Hematopoietic multipotent progenitor cell treated with erythropoietin and hydrocortisone succinate and interleukin-3 and kit ligand, for 17 days (in vitro differentiated cells): ENCODE measurements at places on chromosomes 7 and 10.

GRCh38 chr7:77188731-77189437, 10.7 kb downstream of the FGL2 start:
- DNase-seq: no peak

DNA sequence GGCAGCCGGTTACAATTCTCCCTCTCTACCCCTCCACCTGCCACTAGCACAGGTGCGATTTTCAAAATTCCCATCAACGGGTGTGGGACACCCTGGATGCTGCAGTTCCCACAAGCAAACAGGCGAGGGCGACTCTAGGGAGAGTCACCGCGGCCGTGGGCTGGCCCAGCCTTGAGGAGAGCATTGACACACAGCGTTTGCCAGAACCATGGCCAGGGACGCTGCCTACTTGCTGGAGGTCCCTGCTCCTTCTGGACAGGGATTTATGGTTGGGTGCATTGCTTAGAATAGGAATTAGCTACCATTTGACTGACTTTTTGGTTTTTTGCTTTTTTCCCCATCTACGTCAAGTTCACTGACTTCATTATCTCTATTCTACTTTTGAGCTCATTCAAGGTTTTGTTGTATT, 19.0 kb upstream of the CLDN4 start:
- peak; percentile 77 for DNase-seq

- no peak for DNase-seq
Observed at GRCh38 chr7:117076426-117076943, 123.2 kb downstream of the ST7 start.

DNA sequence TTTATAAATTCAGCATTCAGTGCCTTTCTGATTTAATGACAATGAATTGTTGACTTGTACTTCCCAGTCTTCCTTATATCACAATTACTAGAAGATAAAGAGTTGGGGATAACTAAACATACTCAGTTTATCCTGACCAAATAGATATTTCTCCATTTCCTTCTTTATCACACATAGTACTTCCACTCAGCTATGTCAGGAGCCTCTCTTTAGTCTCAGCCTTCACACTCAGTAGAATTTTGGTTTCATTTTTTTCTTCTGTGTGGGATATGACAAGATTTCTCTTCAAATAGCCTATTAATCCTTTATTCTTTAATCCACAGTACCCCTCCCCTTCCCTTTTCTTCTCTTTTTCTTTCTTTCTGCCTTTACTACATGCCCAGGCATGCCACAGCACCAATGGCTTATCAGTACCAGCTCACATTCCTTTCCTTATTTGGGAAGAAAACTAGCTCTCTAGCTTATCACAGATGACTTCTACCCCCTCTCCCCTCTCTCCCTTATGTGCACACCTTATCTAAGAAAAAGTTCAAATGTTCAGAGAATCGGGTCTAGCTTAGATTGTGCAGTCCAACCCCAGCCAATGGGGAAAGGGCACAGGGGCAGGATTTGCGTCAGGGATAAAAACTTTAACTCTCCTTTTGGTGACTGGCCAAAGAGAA, 109.0 kb downstream of the PHF14 start:
- no peak for DNase-seq

GRCh38 chr7:78039790-78040776, 241.5 kb downstream of the PHTF2 start:
- DNase-seq: peak; percentile 35

DNA sequence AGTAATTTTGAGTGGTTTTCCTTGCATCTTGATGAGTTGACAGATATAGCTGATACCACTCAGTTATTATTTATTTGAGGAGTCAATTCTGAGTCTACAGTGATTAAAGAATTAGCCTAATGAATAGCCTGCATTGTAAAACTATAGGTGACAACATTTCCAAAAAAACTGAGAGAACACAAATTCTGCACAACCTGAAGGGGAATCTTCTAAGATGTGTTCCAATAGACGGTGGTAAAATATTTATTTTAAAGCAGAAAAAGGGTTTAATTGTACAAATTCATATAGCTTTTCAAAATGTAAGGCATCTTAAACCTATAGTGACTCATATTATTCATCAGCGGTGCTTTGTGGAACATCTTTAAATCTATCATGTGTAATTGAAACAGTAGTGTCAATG, 200.4 kb downstream of the RNLS start:
- no peak for DNase-seq

DNA sequence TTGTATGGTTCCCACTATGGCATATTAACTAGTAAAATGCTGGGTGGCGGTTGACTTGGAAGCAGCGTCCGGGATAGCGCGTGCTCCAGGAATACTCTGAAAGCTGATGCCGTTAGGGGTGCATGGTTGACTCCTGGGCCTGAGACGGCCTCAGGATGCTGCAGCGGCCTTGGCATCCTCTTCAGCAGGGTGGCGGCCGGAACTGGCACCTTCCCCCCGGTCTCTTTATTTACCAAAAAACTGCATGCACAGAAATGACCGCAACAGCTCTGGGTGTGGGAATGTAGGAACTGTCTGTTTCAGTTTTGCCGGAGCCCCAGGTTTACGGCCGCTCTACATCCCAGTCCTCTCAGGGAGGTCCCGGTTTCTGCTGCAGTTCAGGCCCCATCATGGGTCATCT, 28.8 kb downstream of the PFKP start:
- no peak for DNase-seq

DNA sequence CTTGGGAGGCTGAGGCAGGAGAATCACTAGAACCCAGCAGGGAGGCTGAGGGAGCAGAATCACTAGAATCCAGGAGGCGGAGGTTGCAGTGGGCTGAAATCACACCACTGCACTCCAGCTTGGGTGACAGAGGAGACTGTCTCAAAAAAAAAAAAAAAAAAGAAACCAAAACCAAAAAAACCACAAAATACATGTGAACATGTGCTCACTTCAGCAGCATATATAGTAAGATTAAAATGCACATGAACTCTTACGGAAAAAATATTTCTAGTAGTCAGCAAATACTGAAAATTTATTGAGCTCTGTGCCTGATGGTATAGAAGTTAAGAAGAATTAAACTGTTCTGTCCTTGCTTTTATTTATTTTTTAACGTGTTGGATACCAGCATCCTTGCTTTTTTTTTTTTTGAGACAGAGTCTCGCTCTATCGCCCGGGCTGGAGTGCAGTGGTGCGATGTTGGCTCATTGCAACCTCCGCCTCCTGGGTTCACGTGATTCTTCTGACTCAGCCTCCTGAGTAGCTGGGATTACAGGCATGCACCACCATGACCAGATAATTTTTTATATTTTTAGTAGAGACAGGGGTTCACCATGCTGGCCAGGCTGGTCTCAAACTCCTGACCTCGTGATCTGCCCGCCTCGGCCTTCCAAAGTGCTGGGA, 9.6 kb upstream of the ZNF487 start:
- no peak for DNase-seq

GRCh38 chr7:3164380-3164792, 120.7 kb upstream of the CARD11 start:
- no peak for DNase-seq

GRCh38 chr7:132142006-132142405, 434.3 kb downstream of the PLXNA4 start:
- DNase-seq: no peak

DNA sequence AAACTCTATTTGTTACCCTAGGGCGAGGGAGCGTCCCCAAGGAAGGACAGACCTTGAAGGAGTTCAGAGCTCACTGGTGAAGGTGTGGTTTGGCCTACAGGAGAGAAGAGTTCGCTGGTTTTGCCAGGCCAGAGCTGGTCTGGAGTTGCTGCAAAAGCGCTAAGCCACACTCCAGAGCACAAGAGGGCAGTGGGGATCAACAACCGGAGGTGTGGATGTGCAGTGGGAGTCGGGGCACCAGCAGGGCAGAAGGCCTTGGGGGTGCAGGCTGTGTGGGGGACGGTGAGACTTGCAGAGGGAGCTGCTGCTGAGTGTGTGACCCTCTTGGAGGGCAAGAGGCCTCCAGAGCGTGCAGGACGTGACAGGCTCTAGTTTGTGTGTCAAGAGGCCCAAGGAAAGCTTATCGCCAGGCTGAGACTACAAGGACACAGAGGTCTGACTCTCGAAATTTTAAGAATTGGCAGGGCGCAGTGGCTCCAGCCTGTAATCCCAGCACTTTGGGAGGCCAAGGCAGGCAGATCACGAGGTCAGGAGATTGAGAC, 14.3 kb upstream of the CUL1 start:
- no peak for DNase-seq

GRCh38 chr7:17385612-17386011, 87.2 kb downstream of the AHR start:
- DNase-seq: no peak

GRCh38 chr10:82340166-82340565, 465.2 kb downstream of the NRG3 start:
- no peak for DNase-seq

DNA sequence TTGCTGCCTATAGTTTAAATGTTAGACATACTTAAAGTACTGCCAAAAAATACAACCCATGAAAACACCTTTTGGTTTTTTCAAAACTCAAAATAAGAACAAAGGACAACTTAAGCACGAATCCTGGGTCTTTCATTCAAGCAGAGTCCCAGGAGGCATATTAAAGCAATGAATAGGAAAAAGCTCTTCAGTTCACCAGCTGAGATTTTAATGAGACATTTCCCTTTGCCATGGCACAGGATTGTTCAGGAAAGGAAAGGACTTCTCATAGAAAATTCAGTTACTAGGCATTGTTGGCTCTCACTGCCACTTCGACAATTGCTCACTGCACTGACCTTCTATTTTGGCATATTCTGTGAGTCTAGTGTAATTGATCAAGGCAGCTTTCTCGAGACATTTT, 133.5 kb upstream of the FEZF1 start:
- DNase-seq: no peak

DNA sequence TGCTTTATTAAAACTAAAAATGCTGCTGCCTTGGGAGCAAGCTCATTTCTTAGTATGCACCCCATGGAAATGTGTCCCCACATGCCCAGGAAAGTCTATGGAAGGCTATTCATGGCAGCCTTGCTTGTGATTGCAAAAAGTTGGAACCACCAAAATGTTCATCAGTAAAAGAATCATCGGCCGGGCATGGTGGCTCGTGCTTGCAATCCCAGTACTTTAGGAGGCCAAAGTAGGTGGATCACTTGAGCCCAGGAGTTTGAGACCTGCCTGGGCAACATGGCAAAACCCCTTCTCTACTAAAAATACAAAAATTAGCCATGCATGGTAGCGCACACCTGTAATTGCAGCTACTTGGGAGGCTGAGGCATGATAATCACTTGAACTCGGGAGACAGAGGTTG, 79.8 kb downstream of the ARHGAP22 start:
- no peak for DNase-seq

- peak; percentile 84 for DNase-seq
Observed at GRCh38 chr7:2800931-2801688, 43.0 kb downstream of the GNA12 start.

DNA sequence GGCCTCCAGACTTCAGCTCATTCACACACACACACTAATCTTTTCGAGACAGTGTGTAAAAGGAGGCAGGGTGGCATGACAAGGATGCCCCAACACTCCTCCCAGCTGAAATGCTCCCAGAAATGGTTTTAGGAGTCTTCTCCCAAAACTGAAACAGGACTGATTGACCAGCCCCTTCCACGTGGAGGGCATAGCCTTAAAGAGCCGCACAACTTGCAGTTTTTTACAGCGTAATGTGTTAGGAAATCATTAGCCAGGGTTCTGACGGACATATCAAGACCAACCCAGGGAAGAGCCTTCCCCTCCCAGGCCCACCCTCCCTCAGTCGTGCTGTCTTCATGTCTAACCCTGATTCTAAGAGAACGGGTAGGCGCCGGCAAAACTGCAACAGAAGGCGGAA, 224.6 kb downstream of the TNS3 start:
- no peak for DNase-seq

DNA sequence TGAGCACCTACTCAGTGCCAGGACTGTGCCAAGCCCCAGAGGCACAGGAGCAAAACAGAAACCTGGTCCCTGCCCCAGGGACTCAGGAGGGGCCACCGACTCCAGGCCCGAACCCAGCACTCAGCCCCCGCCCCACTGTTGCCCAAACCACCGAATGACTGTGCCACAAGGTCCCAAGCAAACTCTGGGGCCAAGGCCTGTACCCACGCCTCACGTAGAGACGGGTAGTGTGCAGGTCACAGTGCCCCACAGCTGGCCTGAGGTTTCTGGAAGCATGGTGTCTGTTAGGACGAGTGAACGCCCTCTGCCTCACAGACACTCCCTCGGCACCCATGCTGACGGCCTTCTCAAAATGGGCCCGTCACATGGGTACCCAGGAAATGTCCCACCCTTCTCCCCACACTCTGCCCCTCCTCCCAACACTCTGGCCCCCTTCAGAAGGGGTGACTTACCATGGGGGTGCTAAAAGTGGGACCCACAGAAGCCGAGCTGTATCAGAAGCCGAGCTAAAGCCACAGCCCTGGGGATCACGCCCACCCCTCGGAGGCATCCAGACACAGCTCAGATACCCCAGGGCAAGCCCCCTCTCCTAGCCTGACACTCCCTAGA, 44.2 kb downstream of the CTBP2 start:
- DNase-seq: no peak

GRCh38 chr10:129796710-129797420, 167.2 kb downstream of the EBF3 start:
- no peak for DNase-seq

GRCh38 chr10:11874568-11875493, 51.7 kb downstream of the PROSER2 start:
- peak; percentile 73 for DNase-seq

GRCh38 chr7:95649546-95649945, 53.2 kb upstream of the PDK4 start:
- no peak for DNase-seq

- no peak for DNase-seq
Observed at GRCh38 chr7:16668049-16668858, 22.3 kb downstream of the BZW2 start.

DNA sequence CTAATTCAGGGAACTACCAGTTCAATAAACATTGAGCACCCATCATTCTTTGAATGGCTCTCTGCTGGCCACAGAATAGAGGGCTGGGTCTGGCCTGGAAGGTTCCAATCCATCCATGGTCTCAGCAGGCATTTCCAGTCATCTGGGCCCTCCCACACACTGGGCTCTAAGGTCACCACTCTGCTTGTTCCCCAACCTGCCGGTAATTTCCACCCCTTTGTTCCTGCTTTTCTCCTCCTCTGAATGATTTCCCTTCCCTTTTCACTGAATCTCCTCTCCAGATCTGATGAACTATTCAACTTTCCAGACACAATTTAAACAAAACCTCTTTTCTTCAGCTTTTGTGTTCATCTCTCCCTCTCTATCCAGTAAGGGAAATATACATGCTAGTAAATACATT, 2.6 kb downstream of the BZW2 start:
- DNase-seq: no peak

DNA sequence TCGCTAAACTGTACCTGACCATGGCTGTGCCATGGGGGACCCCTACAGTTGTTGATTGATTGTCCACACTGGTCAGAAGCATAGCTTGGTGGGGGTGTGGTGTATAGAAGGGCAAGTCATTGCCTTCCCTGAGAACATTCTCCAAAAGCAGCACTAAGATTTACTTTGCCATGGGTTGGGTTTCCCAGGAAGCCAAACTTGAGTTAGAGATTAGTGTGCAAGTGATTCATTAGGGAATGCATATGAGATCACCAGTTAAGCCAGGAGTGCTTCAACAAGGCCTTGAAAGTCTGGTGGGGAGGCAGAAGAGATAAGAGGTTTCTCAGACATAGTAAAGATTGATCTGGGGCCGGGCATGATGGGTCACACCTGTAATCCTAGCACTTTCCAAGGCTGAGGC, 21.4 kb upstream of the TPST1 start:
- no peak for DNase-seq

- peak; percentile 17 for DNase-seq
Observed at GRCh38 chr10:99172128-99172738, 63.4 kb downstream of the HPSE2 start.
